ENCODE measurements at places on chromosomes 4 and X.

DNA sequence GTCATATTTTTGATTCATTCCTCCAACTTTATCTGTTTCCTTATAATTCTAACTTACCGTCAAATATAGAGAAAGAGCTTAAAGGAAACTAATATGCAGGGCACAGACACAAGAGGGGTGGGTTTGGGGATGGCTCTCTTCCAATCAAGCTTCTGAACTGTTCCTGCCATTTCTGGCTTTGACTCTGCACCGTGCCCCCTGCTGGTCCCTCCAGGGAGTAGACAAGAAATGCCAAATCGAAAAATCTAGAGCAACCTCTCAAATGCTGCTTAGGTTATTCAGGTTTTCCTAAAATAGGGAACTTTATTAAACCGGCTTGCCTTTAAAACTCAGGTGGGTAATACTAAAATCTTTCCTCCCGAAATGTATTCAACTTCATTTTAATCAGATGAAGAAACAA, 39.8 kb upstream of the VCX3A start:
- no peak for DNase-seq

DNA sequence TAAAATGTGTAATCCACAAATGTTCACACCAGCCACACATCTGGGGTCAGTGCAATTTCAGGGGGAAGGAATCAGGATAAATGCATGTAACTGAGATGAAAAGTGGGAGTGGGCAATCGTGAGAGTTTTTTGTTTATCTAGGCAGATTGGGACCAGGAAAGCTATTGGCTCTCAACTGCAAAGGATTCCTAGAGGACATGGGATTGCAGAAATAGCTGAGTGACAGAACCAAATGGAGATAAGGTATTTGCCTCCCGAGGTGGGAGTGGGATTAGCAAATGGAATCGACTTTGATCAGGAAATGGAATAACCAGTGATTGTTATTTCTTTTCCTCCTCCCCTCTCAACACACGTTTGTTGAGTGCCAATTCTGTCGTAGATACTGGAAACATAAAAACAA, 38.9 kb upstream of the GJB1 start:
- no peak for DNase-seq

DNA sequence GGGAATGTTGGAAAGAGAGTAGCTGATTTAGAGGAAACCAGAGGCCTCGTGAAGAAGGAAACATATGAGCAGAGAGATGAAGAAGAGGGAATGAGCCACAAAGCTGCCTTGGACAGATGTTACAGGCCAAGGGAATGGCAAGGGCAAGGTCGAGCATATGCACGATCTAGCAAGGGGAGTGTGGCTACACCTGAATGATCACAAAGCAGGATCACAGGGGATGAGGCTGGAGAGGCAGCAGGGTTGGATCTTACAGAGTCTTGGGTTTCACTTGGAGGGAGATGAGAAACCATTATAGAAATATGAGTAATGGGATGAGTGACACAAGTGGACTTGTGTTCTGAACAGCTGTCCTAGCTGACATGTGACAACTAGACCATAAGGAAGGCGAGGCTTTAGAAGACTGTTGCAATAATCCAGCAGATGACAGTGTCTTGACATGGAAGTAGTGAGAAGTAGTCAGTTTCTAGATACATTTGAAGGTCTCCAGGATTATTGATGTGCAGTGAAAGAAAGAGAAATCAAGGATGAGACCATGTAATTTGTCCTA, 58.7 kb downstream of the RASGEF1B start:
- DNase-seq = no peak

DNA sequence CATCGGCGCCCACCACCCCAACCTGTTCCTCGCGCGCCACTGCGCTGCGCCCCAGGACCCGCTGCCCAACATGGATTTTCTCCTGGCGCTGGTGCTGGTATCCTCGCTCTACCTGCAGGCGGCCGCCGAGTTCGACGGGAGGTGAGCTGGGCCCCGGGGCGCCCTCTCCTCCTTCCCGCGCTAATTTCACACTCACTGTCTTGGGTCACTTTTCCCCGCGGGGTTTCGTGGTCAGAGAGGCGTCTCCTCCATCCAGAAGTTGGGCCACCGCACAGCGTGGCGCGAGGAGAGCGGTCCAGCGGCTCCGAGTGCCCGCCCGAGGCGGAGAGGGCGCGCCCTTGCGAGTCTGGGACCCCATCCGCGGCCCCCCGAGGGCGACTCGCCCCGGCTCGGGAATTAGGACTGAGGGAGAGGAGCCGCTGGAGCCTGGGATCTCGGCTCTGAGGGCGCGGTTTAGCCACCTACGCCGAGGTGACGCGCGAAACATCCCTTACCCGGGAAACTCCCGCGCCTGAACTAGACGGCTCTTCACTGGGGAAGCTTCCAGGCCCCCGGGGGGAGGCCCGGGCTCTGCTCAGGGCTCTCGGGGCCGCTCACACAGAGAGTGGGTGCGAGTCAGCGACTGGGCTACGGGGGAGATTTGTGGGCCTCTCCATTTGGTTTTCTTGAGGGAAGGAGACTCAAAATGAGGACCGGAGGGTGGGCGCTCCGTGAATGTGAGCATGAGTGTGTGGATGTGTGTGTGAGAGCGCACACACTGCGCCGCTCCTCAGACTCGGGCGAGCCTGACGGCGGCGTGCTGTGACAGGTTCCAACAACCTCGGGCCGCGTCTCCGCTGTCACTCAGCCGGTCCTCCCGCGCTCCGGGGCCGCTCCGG, 551 bp downstream of the NPNT start:
- DNase-seq = no peak
